ENCODE measurements at places on chromosomes 6 and 20.
A peak's percentile ranks its signal among the peaks of the same experiment; 100 is the strongest.

DNA sequence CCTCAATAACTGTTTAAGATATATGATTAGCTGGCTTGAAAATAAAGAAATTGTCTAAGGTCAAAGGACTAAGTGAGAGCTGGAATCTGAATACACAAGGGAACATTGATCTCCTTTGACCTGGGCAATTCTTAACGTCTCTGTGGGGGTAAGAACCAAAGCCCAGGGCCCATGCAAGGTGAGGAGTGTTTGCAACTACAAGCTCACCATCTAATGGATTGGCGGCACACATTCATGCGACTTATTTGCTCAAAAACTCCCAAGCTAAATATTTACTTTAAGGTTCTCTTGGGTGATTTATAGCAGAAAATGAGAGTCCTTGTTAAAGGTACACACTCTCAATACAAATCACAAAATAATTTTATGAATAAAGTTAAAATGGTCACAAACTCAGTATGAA, 392.0 kb upstream of the FLRT3 start:
- DNase-seq = no peak

GRCh38 chr6:15793826-15794225, 131.0 kb upstream of the DTNBP1 start:
- no peak for DNase-seq

DNA sequence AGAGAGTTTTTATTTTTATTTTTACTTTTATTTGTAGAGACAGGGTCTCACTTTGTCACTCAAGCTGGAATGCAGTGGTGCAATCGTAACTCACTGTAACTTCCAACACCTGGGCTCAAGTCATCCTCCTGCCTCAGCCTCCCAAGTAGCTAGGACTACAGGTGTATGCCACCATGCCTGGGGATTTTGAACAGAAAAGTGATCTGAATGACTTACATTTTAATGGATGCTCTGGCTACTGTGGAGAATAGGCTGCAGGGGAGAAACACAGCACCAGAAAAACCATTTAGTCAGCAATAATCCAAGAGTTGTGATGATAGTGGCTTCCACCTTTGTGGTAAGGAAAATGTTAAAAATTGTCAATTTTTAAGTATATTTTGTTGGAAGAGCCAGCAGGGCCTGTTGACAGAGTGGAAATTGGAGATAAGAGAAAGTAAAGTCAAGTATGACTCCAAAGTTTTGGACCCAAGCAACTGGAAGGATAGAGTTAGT, 106.0 kb upstream of the LOC128125822 start:
- no peak for DNase-seq

DNA sequence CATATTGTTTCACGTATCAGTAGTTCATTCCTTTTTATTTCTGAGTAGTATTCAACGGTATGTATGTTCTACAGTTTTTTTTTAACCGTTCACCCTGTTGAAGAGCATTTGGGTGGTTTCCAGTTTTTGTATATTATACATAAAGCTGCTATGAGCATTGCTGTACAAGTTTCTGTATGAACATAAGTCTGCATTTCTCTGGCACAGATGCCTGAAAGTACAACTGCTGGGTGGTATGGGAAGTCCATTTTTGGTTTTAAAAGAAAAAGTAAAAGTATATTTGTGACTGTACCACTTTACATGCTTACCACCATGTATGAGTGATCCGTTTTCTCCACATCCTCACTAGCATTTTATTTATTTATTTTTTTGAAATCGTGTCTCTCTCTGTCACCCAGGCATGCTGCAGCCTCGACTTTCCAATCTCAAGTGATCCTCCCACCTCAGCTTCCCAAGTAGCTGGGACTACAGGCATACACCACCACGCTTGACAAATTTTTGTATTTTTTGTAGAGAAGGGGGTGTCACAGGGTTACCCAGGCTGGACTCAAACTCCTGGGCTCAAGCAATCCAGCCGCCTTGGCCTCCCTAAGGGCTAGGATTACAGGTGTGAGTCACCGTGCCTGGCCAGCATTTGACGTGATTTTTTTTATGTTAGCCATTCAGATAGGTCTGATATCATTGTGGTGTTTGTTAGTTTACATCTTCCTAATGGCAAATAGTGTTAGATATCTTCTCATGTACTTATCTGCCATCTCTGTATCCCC, 11.0 kb upstream of the SIM1 start:
- DNase-seq = no peak

- DNase-seq = no peak
Observed at GRCh38 chr6:6039946-6040509, 33.3 kb upstream of the NRN1 start.

DNA sequence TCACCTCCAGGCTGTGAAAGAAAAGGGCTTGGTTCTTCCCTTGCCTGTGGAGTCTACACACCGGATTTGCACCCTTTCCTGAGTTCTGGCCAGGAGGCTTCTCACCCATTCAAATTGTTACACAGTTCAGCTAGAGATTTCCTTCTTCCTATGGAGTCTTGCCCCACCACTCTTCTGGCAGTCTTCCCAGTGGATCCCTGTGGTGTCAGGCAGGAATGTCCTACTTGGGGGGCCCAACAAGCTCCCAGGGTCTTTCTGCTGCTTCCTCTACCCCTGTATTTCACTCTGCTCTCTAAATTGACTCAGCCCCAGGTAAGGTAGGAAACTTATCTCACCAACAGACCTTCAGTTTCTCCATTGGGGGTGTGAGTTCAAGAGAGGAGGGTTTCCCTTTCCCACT, 14.0 kb upstream of the CST9L start:
- DNase-seq = no peak

DNA sequence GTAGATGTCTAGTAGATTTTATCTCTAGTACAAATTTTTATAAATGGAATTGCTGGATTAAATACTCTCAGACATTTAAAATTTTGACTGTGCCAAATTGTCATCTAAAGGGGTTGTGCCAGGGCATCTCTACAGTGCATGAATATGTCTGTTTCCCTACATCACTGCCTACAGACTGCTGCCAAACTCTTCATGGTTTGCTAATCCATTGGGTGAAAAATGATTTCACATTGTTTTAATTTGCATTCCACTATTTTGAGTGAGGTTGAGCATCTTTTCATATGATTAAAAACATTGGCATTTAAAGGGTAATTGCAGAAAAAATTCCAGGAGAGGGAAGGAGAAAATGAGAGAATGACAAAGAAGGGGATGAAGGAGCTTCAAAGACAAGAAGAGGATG, 267.7 kb upstream of the RNF24 start:
- no peak for DNase-seq

GRCh38 chr6:42387336-42387735, 64.4 kb downstream of the TRERF1 start:
- peak; percentile 46 for DNase-seq

DNA sequence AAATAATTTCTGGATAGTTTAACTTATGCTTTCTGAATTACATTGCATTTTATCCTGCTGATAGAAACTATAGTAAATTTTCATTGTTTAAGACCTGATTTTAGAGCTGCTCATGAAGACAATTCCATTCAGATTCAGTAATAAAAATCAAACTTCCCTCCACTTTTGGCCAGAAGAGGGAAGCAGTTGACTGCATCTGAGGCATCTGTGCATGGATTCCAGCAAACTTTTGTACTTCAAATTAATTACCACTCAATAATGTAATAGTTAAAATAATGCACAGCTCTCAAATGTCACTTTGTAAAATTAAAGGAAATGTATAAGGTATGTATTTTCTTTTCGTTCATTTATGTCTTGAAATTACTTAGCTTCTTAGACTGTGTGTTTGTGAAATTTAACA, 64.2 kb upstream of the SLC35B3 start:
- DNase-seq = no peak

Data from activated CD4-positive, alpha-beta T cell treated with anti-CD3 and anti-CD28 coated beads, Interleukin-2, amount 50 U/mL, for 4 hours (primary cell).